DMS53 (cell line): ENCODE measurements at places on chromosomes 5 and 9.

GRCh38 chr9:88476491-88477271, 58.3 kb upstream of the NXNL2 start:
- DNase-seq, result no peak

DNA sequence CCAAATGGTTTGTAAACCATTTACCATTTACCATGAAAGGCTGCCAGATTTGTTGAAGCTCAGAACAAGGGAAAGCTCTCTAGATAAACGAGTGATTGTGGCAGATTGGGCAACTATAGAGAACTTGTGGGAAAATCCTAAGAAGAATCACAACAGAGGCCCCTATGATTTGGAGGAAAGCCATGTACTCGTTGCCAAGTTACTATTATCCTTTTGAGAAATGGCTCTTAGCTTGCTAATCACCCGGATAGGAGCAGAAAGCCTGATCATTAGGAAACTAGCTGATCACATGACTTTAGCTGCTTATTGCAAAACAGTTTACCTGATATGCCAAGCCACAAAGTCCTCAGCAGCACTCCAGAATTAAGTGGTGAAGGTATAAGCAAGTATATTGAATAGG, 23.5 kb upstream of the ATG10 start:
- DNase-seq, result no peak

GRCh38 chr9:109558718-109559151, 60.6 kb upstream of the PTPN3 start:
- no peak for DNase-seq

DNA sequence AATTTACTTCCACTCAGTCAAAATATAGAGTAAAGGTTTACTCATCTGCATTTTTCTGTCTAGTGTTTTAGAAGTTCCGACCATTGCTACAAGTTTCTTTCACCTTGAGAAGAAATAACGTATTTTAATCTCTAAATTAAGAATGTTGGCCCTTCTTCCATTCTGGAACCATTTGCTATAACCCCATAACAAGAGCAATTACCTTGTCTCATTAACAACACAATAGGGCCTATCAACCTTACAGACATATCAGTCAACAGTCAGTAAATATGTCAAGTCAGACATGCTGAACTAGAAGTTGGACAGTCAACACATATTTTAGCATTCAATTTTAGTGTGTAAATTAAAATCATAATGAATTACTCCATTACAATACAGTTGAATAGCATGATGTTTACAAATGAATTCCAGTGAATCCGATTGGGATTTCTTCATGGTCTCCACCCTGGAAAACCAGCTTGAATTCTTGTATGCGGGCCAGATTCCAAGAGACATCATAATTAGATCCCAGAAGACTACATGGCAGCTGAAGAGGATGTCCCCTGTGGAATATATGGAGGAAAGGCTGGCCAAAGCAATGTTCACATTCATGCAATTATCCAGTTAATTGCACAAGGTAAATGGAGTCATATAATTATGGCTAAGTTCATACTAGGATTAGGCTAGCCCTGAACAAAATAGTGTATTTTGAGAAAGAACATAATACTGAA, 196.2 kb upstream of the TARS1 start:
- no peak for DNase-seq

DNA sequence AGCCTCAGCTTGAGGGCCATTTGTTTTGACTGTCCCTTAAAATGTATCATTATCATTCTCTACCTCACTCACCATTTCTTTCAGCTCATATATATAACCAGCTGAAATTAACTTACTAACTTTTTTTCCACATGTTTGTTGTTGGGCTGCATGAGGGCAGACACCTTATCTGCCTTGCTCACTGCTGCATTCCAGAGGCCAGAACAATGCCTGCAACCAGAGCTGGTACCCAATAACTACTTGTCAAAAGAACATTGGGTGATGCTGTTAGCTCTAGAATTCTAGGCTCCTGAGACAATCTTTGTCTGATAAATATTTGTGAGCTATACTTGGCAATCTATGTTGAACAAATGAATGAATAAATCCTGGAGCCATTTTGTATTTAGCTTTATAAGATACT, 68.3 kb downstream of the HTR4 start:
- no peak for DNase-seq

GRCh38 chr5:31824869-31825517, 186.1 kb downstream of the PDZD2 start:
- no peak for DNase-seq

- DNase-seq, result no peak
These were observed 67.0 kb downstream of the ARHGAP26 start for GRCh38 chr5:142837081-142837725.

- DNase-seq, result no peak
These were observed 26.0 kb downstream of the RLN2 start for GRCh38 chr9:5278486-5278885.

- peak; percentile 8 for DNase-seq
These were observed 171.5 kb upstream of the GNA14 start for GRCh38 chr9:77819657-77820056.

GRCh38 chr5:13740471-13740870, 204.0 kb downstream of the DNAH5 start:
- no peak for DNase-seq

DNA sequence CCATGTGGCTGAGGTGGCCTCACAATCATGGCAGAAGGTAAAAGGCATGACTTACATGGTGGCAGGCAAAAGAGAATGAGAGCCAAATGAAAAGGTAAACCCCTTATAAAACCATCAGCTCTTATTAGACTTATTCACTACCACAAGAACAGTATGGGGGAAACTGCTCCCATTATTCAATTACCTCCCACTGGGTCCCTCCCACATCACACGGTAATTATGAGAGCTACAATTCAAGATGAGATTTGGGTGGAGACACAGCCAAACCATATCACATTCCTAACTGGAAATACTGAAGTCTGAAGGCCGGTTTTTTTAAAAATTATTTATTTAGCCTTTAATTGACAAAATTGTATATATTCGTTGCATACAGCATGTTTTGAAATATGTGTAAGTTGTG, 28.5 kb downstream of the FBXL7 start:
- DNase-seq, result no peak

DNA sequence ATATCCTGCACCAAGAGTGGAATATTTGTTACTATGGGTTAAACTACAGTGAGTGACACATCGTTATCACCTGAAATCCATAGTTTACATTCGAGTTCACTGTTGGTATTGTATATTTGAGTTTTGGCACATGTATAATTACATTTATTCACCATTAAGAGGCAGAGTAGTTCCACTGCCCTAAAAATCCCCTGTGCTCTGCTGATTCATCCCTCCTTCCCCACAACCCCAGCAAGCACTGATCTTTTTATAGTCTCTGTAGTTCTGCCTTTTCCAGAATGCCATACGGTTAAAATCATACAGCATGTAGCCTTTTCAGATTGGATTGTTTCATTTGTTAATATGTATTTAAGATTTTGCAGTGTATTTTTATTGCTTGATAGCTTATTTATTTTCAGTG, 495.2 kb downstream of the DIRAS2 start:
- no peak for DNase-seq

- DNase-seq, result no peak
These were observed 2.2 kb downstream of the NR6A1 start for GRCh38 chr9:124768750-124769548.

DNA sequence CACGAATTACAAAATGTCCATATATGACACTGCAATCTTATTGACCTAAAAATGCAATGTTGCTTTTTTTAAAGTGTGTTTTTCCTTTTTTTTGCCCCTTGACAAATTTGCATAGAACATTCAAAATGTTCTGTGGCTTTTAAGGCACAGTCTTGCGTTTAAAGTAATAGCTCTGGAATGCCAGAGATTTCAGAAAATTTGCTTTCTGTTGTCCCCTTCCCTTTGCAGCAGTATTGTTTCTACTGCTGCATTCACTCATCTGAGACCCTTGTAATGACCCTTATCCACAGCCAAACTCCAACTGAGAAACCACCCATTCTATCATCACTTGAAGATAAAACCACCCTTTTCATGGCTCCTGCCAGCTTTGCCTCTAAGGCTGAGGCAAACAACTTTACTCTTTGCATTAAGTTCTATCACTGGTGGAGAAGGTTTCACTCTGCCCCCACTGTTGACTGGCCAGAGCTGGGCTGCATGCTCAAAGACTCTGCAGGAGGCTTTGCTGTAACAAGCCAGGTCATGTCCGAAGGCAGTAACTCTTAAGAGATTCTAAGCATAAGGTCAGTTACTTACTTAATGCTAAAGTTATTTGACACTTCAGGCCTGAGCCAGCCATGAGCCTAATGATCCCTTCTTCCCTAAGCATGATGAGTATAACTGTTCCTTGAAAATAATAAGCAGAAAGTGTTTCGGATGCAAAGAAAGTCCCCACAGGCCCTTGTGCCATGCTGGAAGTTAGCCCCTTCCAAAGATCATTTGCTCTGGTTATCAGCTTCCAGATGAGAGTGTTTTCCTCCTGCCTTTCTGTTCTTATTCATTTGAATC, 101.9 kb downstream of the CD180 start:
- peak; percentile 10 for DNase-seq
